GM13976 (cell line): ENCODE measurements at places on chromosomes 2 and 18.
A peak's percentile ranks its signal among the peaks of the same experiment; 100 is the strongest.

DNA sequence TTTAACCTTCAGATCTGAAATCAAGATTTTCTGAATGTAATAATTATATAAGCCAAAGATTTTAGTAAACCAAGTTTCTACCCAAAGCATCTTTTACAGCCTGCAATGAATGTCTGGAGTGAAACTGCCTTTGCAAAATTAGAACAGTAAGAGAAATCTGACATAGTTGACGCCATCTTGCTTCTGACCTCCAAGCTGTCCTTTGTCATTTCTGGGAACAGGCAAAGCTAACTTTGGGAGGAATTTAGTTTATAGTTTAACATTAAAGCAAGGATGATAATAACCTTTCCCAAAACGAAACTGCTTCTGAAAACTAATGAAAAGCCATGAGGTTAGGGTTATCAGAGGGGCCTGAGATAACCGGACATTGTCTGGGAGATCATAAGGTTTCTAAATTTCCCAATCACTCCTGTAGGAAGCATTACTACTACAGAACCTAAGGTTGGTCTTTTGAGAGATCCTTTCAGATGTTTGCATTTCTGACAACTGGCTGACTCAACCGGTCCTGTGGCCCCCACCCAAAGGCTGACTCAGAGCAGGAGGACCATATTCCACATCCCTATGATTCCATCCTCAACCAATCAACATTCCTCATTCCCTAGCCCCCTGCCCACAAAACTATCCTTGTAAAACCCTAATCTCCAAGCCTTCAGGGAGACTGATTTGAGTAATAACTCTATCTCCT is 124.5 kb downstream of the TMEM131 start:
- no peak for DNase-seq

DNA sequence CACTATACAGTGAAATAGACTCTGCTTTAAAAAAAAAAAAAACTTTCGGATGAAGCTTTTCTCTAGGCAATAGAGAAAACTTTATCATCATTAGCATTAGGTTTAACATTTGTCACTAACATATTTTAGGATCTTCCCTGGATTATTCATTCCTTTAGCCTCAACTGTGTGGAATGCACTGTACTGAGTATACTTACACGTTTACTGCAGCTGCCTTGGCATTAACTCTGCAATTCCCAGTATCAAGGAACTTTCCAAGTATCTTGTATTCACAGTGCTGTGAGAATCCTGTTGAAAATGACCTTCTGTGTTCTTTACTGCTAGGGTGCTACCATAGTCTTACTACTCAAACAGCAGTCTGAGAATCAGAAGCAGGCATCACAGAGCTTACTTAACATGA is 328.2 kb upstream of the COL3A1 start:
- no peak for DNase-seq

- DNase-seq, result no peak
Measured at GRCh38 chr2:96939415-96939814, 47.0 kb downstream of the FAM178B start.

- no peak for DNase-seq
Measured at GRCh38 chr2:111662039-111662770, 221.8 kb downstream of the ANAPC1 start.

DNA sequence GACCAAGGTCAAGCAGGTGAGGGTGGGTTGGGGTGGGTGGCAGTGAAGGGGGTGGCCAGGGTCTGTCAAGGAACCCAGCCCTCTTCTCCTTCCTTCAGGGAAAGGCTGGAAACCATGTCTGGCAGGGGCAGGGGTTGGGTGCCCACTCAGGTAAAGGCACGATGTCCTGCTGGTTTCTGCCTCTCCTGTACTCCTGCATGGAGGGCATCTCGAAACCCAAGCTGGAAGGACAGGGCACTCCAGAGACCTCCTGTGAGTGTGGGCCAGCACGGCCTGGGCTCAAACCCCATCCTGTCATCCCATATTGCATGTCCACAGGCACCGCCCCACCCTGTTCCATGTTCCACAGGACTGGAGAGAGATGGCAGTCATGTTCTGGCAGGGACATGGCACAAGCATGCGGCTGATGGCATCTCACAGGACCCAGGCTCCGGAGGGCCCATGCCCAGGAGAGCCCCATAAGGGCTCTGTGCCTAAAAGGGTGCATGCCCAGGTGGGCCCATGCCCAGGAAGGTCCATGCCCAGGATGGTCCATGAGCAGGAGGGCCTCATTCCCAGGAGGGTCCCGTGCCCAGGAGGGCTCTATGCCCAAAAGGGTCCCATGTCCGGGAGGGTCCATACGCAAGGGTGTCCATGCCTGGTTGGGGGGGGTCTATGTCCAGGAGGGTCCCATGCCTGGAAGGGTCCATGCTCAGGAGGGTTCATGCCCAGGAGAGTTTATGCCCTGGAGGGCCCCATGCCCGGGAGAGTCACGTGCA is 6.4 kb downstream of the GPR35 start:
- no peak for DNase-seq

DNA sequence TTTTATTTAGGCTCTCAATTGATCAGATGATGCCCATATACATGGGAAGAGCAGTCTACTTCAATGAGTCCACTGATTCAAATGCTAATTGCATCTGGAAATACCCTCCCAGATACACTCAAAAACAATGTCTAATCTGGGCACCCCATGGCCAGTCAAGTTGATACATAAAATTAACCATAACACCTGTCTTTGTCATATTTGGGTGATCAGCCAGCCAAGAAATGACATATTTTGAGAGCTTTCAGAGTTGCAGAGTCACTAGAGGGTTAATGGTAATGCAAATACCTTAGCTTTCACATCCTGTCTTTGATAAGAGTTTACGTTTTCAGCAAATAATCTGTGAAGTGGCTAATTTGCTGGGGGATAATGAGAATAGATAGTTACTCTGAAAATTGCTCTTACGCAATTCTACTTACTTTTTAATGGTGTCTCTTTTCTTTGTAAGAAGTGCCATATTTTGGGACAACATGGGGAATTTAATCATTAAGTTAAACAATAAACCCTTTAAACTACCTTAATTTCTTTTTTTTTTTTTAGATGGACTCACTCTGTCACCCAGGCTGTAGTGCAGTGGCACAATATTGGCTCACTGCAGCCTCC is 49.1 kb downstream of the CCDC195 start:
- DNase-seq, result peak; percentile 61

GRCh38 chr2:3633982-3634595 is 23.9 kb upstream of the ALLC start:
- DNase-seq, result no peak

DNA sequence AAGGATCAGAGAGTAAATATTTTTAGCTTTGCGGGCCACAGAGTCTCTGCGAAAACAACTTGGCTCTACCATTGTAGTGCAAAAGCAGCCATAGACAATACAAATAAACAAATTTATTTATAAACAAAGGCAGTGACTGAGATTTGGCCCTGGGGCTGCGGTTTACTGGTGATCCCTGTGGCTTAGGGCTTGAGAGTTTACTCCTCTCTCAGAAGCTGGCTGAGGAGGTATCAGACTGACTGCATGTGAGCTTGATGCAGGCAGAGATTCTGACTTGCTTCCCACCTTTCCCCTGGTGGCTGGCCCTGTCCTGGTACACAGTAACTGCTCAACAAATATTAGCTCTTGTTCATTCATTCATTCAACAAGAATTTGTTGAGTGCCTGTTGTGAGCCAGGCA is 81.5 kb downstream of the PRKCE start:
- no peak for DNase-seq

GRCh38 chr2:25856377-25856776 is 21.9 kb downstream of the ASXL2 start:
- no peak for DNase-seq

DNA sequence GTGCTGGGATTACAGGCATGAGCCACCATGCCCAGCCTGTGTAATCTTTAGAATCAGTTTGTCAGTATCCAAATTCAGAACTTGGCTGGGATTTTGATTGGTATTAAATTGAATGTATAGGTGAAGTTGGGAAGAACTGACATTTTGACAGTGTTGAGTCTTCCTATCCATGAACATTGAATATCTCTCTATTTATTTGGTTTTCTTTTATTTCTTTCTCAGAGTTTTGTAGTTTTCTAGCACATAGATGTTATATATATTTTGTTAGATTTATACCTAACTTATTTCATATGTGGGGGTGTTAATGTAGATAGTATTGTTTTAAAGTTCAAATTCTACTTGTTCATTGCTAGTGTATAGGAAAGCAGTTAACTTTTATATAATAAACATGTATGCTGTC is 31.5 kb downstream of the CEP192 start:
- DNase-seq, result no peak

GRCh38 chr2:208426412-208427045 is 19.9 kb downstream of the PTH2R start:
- DNase-seq, result no peak

- no peak for DNase-seq
Measured at GRCh38 chr2:25029183-25029554, 12.7 kb upstream of the EFR3B start.

- no peak for DNase-seq
Measured at GRCh38 chr2:143899987-143900386, 619.9 kb downstream of the ZEB2 start.
